ENCODE measurements at places on chromosomes 1 and 21.

DNA sequence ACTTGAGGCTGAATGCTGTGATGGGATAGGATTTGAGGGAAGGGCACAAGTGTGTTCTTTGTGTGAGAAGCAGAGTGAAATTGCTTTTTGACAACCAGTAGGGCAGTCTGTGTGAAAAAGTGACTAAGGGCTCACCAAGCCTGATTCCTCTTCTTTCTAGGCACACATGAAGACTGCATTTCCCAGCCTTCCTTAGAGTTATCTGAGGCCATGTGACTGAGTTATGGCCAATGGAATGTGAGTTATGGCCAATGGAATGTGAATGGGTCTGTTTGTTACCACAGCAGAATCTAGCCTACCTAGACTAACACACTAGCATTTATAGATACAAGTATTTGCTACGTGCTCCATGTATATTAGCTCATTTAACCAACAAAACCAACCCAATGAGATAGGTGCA is 35.3 kb upstream of the DIRAS3 start:
- no peak for DNase-seq

DNA sequence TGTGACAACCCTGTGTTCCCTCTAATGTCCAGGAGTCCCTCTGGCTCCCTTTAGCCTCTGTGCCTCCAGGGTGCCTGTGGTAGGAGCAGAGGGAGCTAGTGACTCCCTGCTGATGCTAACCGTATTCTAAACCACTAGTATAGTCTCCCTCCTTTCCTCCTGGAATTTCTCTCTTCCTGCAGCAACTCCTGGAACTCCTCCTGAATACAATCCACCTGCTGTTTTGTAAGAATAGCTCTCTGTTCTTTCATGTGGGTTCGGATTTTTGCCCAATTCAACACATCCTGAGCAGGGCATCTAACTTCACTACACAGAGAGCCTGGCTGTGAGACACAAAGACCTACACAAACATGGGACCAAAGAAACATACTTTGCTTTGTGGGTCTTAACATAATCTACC is 107.9 kb downstream of the RUNX1 start:
- no peak for DNase-seq

- no peak for DNase-seq
These were observed 13.4 kb upstream of the KIF1B start for GRCh38 chr1:10196976-10197375.

GRCh38 chr1:171645553-171646248 is 6.8 kb downstream of the MYOC start:
- no peak for DNase-seq
